Cortex of kidney (tissue), 1 donor: ENCODE measurements at places on chromosomes 7 and 10.

DNA sequence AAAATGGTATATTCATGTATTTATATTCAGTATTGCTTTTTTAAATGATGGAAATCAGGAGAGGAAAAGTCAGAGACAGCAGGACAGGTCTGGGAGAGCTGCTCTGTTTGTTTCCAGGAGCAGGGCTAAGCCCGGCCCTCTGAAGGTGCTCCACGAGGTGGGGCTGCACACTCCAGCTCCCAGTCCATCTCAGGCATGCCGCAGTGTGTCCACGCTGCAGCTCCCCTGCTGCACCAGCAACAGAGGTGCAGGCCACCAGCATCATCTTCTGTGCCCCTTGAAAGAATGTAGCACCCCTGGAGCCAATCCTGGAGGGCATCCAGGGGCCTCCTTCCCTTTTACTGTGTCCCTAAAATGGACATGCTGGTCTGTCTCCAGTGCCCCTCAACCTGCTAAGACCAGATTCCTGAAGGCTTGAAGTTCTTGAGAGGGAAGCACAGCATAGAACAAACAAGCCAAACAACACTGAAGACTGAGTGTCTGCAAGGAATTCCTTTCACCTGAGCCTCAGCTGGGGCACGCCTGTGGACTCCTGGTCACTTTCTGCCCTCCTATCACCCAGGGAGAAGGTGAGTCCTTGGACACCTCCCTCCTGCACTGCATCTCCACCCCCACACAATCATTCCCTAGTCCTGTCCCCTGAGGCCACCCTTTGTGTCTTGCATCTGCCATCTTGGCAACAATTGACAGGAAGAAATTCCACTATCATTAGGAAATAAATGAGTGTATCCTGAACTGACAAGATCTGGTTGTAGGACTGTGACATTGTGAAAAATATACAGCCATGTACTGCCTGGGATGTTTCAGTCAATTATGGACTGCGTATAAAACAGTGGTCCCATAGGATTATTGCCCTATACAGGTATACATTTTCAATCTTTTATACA lies 100.5 kb downstream of the CXCL12 start:
- no peak for DNase-seq

- DNase-seq, result no peak
These were observed 11.0 kb upstream of the BLVRA start for GRCh38 chr7:43747328-43748105.

GRCh38 chr10:48322017-48322416 lies 15.5 kb downstream of the MAPK8 start:
- no peak for DNase-seq

DNA sequence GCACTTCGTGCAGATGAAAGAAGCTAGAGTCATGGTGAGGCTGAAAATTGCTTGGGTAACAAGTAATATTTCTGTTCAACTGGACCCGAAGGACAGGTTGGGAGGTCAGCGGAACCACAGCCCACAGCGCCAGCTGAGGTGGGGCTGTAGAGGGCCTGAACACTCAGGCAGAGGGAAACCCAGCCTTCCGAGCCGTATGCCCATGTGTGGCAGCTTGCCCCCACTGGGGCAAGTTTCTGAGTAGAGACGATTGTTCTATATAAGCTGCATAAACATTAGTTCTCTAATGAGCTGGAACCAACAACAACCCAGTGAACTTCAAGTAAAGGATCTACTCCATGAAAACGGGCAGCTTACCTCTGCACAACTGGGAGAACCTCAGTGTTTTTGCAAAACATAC lies 58.4 kb upstream of the TNS3 start:
- DNase-seq, result no peak

DNA sequence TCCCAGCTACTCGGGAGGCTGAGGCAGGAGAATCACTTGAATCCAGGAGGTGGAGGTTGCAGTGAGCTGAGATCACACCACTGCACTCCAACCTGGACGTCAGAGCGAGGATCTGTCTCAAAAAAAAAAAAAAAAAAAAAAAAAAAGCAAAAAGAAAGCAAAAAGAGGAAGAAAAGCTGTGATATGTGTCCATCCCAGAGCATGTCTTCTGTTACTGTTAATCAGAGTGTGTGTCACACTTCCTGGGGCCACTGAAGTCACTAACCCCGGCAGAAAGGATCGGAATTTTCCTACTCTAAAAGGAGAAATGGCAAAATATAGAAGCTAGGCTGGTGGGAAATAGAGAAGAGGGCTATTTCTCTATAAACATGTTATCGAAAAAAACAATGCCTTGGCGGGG lies 11.9 kb downstream of the PIK3AP1 start:
- DNase-seq, result no peak

DNA sequence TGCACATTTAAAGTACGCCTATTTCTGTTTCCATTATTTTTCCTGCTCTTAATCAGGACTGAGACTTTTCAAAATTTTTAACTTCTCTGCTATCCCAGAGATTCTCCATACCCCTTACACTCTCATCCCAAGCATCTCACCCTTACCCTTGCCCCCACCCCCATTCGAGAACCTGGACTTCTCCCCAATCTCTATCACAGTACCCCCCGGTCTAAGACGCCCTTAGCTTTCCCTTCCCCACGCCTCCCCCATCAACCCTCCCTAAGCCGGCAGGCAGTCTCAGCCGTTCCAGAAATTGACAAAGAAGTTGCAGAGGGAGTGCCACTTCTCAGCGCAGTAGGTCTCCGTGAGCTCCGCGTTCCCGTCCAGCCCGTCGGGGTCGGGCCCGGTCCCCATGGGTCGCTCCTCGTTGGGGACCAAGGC lies 1.4 kb downstream of the FGFBP3 start:
- DNase-seq, result no peak

- no peak for DNase-seq
These were observed 416.8 kb downstream of the GALNT17 start for GRCh38 chr7:71548746-71549145.

DNA sequence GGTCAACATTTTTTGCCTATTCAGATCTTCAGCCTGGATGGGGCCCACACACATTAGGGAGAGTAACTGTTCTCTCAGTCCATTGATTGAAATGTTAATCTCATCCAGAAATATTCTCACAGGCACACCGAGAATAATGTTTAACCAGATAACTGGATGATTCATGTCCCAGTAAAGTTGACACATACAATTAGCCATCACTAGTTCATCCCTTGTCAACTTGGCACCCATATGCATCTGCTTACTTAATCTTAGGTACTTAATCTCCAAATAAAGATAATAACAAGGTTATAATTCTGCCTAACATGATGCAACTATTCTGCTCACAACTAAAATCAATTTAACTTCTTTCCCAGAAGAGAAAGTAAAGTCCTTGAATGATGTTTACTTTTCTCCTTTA lies 502.6 kb downstream of the ADRA2A start:
- DNase-seq, result no peak

DNA sequence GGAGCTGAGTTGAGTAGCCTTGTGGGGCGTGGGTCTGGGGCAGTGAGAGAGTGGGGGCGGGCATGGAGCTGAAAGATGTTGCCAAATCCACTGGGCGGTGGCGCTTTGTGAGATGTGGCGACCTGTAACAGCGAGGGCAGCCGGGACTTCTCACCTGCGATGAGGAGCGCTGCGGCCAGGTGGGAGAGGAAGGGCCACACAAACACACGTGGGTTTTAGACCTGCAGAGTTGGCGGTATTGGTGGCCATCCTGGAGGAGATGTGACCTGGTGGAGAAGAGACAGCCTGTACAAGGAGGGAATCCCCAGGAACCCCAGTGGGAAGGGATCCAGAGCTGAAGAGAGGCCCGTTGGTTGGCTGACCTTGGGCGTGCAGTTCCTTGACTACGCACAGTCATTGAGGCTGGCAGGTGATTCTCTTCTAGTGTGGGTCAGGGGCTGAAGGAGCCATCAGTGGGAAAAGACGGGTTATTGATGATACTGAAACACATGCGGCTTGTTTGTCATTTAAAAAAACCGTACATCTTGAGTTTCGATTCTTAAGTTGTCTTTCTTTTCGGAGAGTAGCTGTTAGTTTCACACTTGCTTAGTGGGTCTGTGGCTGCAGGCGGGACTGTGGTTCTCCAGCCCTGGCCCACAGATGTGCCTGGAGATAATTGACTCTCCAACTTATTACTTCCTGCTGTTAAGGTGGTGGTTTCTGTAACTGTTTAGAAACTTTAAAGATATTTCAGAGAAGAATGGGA lies 2.4 kb downstream of the CHST12 start:
- DNase-seq, result no peak

- no peak for DNase-seq
These were observed 263.9 kb upstream of the FZD1 start for GRCh38 chr7:90999989-91000979.

DNA sequence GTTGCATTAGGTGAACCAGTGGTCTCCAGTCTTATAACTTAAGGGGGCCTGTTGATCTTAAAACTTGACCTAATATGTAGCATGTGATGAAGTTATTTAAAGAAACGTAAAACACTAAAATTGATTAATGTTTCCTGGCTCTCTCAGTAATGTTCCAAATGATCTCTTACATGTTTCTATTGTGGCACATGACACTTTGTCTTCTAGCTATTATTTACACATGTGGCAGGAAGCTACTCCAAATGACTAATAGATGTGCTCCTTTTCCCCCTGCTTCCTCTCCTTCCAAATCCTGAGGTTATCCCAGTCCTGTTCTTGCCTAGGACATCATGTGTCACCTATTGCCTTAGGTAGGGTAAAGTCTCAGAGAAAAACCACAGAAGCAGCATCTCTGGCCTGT lies 89.4 kb downstream of the FAS start:
- no peak for DNase-seq

DNA sequence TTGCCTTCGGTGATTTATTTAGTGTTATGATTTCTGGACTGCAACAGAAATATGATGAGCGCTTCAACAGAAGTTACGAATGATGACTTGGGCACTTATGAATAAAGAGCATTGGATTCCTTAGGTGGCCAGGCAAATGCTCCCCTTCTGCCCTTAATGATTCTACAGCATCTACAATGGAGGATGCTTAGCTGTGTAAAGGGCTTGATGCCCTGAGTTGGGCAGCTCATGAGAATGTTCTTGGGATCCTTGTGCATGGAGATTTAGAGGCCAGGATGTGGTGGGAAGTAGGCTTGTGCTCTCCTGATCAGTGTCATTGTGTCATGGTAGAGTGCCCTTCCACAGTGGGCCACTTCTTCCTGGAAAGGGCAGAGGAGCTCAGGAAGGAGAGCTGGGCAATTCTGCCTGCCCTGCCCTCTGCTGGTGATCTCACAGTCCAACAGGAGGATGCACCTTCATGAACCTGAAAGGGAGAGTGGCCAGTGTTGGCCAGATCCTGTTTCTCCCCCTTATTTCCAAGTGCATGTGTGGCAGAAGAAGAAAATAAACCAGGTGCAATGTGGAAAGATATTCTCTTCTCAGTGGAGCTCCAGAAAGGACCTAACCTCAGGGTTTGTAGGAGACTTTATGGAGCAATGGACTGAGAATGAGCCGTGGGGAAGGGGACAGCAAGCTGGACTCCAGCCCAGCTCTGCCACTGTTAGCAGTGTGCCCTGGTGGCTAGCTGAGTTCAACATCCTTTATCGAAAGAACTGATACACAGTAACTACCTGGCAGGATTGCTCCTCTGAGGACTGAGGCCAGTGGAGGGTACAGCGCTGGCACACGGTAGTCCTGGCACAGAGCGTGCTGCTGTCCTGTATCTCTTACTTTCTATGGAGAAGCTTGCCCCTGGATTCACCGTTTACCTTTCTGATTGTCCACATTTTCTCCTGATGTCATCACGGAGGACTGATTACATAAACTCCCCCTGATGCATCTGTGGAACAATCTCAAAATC lies 182.9 kb downstream of the BMPER start:
- no peak for DNase-seq
